ENCODE measurements at places on chromosomes 13 and 19.

DNA sequence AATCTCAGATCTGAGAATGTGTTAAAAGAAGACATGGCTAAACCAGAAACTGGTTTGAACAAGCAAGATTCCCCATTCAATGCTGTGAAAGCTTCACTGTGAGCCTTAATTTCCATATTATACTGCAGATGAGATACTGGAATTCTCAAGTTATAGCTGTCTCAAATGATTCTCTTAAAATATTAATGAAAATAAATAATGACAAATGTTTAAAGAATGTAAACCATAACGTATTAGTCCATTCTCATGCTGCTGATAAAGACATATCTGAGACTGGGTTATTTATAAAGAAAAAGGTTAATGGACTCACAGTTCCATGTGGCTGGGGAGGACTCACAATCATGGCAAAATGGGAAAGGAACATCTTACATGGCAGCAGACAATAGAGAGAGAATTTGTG is 667.8 kb downstream of the SLITRK1 start:
- DNase-seq, result no peak

DNA sequence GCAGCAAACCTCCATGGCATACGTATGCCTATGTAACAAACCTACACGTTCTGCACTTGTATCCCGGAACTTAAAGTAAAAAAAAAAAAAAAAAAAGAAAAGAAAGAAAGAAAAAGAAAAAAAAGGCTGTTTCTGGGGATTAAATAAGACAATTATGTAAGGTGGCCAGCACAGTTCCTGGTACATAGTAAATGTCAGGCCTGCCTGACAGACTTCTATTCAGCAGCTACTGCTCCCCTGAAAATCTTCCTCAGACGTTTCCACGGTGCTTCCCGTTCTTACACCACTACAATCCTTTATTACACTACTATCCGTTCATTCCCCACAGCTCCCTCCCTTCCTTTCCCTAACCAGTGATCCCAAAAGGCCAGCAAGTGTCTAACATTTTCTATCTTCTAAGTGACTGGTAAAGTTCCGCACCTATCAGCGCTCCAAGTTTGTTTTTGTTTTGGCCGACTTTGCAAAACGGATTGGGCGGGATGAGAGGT is 636 bp upstream of the RB1 start:
- no peak for DNase-seq

- DNase-seq, result no peak
Measured at GRCh38 chr19:34265221-34265650, 10.9 kb downstream of the GARRE1 start.

DNA sequence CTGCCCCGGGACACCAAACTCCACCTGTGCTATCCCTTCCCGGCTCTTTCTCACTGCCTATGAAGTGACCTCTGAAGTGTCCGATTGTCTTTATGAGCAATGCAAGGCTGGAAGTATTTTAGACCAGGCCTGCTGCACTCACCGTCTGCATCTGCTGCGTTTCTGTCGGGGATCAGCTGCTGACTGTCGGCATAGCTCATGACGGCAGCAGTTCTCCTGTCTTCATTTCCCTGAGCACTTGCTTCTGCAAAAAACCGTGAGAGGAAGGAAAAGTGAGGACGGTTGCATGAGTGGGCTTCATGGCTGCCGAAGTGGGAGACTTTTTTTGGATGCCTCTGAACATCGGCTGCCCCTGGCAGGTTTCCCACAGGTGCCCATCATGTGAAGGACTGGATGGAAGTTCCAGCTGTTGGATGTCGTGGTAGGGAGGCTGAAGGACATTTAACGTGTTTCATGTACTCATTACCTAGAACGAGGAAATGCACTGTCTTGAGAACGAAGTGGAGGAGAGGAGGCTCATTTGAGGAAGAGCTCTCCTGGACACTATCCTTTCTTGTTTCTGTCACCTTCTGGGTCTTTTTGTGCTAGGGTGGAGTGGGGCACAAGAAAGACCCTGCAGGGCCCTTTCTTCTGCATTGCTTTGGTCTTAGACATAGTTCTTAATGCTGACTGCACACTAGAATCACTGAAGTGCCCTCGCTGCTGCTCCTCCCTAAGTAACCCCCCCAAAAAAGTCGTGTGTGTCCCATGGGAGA is 94.7 kb downstream of the RNASEH2B start:
- DNase-seq, result no peak

DNA sequence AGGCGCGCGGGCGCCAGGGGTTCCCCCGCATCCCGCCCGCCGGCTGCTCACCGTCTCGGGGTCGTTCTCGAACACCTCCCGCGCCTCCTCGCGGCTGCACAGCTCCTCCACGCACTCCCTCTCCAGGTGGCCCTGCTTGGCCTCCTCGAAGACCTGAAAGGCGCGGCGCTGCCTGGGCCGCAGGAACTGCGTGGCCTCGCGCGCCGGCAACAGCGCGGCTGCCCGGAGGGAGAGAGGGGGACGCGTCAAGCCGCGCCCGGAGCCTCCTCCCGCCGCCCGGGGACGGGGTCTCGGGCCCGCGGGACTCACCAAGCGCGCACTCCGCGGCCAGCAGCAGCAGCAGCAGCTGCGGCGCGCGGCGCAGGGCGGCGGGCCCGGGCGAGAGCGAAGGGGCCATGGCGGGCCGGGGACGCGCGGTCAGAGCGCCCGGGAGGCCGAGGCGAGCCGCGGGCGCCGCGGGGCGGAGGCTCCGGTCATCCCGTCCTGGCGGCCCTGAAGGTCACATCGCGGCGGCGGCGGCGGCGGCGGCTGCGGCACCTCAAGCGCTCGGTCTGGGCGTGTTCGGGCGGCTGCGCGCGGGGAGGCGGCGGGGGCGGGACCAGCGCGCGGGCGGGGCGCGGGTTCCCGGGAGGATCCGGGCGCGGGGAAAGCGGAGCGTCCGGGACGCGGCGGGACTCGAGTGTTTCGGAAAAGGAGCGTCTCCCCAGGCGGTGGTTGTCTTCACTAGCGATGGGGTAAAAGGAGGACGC is at the start of gene GAS6:
Gene GAS6, minus strand, starts transcription at position 553 of the 749 bp plus-strand sequence. Its CDS starts 156 bp downstream, at position 397.
- DNase-seq, result no peak

Measured in fibroblast of the conjunctiva (primary cell).